ENCODE measurements at places on chromosomes 16 and 17.

DNA sequence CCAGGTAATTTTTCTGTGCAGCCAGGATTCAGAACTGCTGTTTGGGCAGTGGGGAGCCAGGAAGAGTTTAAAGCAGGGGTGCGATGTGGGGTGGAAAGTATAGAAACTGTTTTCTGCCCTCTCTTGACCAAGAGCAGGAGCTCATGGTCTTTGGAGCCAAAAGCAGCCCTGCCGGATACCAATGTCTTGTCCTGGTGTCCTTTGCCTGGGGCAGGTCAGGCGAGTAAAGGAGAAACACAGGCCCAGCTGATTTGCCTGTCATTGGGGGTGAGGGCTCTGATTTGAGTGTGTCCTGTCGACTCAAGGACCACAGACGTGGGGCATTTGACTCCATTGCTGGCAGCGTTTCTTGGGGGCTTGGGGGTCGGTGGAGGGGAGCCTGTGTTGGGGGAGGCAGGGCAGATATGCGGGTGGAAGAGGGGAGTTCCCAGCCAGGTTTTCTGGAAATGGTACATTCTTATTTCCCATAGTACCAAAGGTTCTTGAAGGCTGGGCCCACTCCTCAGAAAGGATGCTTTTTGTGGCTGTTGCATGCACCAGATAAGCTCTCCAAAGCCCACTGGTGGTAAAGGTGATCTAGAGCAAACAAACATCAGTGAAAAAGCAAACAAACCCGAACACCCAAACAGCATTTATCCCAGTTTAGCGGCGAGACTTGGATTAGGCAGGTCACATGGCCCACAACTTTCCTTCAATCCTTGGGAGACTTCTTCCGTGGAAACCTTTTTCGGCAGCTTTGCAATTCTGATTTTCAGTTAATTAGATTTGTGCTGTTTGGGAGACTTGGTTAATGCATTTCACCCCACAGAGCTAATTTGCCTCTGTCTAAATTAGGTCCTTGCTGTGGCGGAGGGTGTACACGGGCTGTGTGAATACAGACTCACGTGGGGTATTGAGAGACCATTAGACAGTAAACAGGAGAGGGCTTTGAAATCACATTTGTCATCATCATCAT, 59.0 kb downstream of the MSI2 start:
- no peak for DNase-seq

DNA sequence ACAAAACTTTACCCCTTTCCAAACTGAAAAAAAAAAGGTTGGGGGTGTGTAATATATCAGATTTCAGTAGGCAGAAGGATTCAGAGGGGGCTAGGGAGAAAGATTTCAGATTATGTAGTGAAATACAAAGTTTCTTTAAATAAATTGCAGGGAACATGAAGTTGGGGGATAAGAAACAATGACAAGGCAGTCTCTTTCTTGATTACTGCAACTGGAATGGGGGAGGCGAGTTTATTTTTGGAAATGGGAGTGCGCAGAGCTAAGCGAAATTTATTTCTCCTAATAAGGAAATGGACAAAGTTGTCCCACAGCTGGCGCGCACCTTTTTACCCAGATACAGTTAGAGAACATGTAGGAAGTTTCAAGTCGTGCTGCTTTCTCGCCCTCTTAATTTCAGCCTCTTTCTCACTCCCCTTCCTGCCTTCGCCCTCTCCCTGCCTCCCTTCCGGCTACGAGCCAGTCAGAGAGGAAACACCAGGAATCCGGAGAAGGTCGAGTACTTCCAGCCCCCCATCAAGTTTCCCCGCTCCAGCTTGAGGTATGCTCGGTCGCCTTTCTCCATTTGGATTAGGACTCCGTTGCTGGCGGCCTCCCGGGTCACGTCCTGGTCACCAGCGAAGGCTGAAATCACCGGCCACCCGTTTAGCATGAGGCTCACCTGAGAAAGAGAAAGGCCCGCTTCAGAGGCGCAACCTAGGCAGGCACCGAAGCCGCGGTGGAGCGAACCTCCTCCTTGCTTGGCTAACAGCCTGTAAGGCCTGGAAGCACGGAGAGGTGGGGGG, 2.5 kb downstream of the CBLN1 start:
- DNase-seq = no peak

DNA sequence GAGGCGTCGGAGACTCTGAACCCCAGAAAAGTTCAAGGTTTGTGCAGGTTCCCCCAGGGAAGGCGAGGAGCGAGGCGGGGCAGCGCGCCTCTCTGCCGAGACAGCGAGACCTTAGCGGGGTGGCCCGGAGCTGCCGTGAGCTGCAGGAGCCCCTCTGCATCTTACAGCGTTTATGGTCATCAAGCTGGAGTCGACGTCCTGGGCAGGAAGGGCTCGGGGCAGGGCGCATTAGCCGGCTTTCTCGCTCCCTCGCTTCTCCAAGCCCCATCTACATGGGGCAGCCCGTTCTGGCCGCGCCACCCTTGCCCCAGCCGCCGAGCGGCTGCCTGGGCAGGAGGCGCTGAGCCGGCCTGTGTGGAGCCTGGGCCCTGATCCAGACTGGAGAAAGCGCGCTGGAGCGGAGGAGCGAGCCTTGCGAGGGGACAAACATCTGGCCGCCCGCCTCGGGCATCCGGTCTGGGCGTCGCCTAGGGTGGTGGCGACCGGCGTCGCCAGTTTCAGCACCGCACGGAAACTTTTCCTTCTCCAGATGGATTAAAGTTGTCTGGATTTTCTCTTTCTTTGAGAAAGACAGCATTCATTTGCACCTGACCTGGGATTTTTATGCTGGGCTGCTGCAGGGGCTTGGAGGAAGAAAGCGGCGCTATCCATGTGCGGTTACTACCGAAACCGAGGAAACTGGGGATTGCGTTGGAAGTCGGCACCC, 750 bp downstream of the TMEM132E start:
- DNase-seq = no peak

- DNase-seq = no peak
These were observed 38.7 kb downstream of the PRSS54 start for GRCh38 chr16:58256108-58256507.

GRCh38 chr17:42929497-42929844, 28.9 kb downstream of the G6PC1 start:
- no peak for DNase-seq

DNA sequence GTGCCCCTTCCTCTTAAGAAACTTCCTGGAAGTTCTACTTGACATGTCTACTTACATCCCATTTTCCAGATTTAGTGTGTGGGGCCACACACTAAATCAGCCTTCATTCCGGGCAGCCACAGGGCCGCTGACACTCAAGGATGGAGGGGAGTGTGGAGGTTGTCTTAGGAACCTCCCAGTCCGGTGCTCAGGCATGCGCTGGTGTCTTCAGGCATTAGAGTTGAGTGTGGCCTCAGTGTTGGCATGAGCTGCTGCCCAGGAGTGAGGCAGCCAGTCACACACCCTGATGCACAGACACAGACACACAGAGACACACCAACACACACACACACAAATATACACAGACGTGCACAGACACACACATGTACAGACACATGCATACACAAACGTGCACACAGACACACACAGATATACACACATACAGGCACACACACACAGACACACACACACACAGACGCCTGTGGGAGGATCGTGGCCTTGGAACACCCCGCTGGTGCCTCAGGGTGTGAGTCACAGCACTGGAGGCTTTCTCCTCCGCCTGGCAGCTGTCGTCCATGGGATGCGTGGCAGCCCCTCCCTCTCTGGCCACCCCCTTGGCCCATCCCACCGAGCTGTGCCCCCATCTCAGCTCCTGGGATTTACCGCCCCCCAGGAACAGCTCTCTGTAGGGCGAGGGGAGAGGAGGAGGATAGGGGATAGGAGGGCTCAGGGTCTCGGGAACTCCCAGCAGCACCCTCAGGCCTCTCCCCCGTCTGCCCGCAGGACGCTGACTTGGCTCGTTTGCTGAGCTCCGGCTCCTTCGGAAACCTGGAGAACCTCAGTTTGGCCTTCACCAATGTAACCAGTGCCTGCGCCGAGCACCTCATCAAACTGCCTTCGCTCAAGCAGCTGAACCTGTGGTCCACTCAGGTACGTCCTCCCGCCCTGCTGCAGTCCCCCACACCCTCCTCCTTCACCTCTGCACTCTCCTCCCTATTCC, 75.6 kb upstream of the PLCG2 start:
- no peak for DNase-seq
